ENCODE measurements at places on chromosomes 7 and 10.

DNA sequence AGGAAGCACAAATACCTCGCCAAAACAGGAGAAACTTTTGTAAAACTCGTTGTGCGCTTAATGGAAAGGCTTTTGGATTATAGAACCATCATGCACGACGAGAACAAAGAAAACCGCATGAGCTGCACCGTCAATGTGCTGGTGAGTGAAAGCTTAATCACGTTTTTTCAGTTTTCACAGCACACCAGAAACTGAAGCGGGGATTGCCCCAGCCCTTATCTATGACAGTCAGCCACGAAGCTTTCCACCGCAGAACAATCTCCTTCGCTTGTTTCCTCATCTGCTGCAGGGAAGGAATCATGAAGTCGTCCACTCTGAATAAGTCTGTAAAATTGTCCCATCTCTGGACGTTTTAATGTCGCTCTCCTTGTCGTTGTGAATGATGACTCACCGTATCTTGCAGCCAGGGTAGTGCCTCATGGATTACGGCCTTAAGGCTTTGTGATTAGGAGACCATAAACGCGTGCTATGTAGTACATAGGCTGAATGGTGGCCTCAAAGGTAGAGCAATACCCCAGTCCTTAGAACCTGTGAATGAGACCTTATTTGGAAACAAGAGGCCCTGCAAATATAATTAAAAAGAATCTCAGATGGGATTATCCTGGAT is 174.9 kb upstream of the NPS start:
- DNase-seq, result no peak

GRCh38 chr10:125698481-125698998 is 15.6 kb upstream of the TEX36 start:
- DNase-seq, result no peak

DNA sequence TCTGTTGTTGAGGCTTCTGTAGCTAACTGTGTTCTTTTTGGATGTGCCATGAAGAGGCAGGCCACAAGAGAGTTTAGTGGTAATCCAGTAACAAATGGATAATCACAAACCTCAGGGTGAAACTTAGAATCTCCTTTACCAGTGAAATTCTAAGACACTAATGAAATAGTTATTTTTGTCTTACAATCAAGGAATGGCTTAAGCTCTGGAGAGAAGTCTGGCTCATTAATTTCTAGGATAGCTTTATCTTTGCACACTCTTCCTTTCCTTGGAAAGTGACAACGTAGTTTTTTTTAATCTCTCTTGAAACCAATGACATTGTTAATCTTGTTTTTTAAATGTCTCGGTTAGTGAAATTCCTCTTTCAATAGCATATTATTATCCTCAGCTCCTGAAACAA is 93.7 kb upstream of the IFRD1 start:
- no peak for DNase-seq

DNA sequence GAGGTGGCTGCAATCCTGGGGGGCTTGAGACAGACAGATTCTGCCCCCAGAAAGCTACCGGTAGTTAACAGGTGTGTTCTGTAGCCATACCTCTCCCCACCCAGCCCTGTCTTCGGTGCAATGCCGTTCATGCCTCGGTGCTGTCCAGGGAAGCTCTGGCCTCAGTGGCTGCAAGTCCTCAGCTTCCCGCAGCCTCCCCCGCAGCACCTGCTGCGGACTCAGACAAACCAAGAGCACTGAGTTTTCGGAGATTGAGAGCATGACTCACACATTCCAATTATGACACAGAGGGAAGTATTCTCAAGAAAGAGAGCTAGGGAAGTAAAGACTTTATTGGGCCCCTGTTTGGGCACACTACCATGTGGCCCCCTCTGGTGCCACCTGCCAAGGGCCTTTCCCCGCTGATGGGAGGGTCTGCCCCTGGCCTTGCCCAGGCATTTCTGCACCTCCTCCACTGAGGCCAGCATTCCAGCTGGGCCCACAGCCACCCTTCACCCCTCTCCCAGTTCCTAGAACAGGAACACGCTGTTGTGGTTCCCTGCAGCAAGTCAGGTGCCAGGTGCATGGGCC is 30.2 kb upstream of the EZH2 start:
- DNase-seq, result no peak

- no peak for DNase-seq
These were observed 46.6 kb downstream of the C1GALT1 start for GRCh38 chr7:7228967-7229366.

- DNase-seq, result no peak
These were observed 129.6 kb upstream of the ANKRD1 start for GRCh38 chr10:91050371-91051034.

DNA sequence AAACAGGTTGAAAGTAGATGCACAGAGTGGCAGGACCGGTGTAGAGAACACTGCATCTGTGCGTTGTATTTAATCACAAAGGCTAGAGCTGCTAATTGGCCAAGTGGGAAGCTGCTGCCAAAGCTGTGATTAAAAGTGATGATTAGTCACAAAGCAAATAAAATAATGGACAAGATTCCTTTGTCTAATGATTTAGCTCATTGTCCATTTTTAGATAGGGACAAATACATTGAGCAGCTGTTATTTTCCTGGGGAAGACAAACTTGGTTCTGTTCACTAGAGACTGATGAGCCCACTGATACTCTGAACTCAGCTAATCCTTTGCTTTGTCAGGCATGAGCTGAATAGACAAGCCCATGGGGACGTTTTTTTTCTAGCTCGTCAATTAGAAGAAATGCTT is 19.7 kb downstream of the UBE3C start:
- no peak for DNase-seq

DNA sequence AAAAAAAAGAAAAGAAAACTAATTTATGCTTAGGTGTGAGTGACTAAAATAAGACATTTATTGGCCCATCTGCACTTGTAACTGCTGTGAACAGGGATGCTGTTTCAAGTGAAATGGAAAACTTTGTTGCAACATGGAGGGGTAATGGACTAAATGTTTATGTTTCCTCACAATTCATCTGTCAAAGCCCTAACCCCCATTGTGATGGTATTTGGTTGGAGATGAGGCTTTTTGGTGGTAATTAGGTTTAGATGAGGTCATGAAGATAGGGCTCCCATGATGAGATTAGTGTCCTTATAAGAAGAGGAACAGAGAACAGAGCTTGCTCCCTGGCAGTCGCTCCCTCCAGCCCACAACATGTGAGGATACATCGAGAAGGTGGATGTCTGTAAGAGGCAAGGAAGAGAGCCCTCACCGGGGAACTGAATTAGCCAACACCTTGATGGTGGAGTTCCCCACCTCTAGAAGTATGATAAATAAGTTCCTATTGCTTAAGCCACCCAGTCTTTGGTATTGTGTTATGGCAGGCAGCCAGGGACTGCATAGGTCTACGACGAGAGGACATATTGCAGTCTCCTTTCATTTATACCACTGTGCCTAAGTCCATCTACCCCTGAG is 28.6 kb upstream of the VCL start:
- no peak for DNase-seq

DNA sequence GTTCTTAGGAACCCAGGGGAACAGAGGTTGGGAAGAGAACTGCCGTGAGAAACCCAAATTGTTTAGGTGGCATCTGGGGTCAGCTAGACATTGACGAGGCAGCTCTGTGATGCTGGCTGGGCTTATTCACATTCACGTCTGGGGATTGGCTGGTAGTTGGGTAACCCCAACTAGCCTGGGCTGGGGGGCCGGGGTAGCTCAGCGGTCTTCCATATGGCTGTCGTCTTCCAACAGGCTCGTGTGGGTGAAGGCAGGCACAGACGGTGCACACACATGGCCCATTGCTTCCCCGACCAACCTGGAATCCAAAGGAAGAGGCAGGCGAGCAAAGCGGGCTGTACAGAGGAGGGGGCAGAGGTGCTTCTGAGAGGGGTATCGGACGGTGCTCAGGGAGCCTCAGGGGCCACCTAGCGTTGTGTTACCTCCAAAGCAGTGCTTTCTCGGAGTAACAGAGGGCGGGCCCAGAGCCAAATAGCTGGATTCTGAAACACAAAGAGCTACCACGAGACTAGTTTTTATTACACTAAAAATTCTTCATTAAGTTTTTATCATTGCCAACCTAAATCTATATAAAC is 34.5 kb downstream of the MKI67 start:
- DNase-seq, result no peak

DNA sequence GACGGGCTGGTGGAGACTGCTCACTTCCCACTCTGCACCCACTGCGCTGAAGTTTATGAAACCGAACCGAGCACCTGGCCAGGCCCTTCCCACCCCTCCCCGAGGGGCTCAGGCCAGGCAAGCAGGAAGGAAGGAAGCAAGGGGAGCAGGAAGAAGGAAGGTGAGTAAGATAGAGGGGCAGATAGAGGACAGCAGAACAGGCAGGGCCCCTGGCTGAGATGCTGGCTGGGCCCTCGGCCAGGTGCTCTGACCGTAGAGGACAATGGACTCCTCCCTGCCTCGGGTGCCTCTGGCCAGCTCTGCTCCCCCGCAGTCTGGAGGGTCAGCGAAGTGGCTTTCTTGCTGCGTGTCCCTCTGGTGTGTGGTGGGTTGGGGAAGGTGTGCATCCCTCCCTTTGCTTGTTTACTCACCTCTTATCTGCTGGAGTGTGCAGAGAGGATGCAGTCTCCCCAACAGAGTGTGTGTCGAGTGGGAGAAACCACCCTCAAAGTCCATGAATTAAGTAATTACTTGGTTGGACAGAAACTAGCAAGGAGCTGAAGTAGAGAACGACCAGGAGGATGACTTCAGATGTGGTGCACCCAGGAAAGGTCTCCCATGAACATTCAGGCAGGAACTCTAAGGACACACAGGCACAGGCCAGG is 82.8 kb upstream of the PPP2R2D start:
- DNase-seq, result no peak

DNA sequence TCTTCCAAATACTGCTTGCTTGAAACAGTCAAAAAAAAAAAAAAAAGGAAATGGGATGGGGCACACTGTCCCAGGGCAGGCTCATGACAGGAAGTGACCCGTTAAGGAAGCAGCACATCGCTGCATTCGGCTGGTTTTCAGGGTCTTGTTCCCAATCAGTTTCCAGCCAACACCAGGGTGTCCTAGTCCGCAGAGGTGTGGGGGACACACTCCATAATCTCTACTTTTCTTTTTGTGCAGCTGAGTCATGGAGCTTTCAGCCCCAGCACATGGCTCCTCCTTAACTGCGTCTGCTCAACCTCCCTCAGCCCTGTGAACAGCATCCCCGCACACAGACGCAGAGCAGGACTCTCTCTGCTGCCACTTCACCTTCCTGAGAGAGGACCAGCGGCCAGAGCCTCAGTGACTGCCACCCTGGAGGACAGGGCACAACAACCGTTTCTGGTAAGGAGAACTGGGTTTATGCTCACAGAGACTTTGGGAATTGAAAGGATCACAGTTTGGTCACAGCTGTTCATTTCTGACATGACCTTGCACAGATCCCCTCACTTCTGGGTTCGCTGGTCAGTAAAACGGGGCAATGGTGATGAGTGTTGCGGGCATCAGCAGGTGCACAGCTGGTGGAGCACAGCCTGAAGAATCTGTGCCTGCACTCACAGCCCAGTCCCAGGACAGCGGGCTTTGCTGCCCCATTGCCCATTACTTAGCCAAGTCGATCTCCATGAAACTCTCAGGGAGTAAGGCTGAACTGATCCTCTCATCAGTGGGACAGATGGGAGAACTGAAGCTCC is at the start of gene GIMAP5:
Gene GIMAP5, plus strand, starts transcription at position 154 of the 791 bp plus-strand sequence. CDS start 3,467 bp downstream, outside the sequence.
- DNase-seq, result no peak

DNA sequence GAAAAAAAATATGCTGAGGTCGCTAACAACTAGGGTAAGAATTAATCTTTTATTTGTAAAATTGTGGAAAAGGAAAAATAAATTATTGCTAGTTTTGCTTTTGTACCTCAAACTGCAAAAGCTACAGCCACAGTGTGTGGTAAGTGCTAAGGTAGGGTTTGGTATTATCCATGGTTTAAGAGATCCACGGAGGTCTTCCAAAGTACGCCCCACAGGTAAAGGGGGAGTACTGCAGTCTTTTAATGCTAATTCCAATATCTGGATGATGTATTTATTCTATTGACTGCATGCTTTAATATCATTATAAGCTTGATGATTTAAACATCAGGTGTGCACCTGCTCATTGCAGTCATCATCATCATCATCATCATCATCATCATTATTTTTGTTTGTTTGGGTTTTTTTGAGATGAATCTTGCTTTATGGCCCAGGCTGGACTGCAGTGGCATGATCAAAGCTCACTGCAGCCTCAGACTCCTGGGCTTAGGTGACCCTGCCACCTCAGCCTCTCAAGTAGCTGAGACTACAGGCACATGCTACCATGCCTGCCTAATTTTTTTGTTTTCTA is 38.4 kb upstream of the BMS1 start:
- no peak for DNase-seq

DNA sequence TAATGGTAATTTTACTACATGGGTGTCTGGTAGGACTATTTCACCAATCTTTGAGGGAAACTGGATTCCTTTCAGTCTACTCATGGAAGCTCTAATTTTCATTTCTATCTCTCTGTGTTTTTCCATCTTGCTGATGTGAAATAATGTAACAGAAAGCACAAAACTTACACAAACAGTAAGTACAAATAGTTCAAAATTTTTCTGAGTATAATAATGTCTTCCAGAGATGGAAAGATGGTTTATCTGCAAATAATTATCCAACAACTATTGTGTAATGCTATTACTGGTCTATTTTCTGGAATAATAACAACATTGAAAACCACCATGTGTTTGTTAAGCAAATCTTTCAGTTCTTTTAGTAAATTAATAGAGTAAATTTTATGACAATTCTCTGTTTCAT is 565.8 kb upstream of the MGMT start:
- DNase-seq, result no peak

GRCh38 chr7:3404501-3404900 is 103.4 kb downstream of the SDK1 start:
- DNase-seq, result no peak

DNA sequence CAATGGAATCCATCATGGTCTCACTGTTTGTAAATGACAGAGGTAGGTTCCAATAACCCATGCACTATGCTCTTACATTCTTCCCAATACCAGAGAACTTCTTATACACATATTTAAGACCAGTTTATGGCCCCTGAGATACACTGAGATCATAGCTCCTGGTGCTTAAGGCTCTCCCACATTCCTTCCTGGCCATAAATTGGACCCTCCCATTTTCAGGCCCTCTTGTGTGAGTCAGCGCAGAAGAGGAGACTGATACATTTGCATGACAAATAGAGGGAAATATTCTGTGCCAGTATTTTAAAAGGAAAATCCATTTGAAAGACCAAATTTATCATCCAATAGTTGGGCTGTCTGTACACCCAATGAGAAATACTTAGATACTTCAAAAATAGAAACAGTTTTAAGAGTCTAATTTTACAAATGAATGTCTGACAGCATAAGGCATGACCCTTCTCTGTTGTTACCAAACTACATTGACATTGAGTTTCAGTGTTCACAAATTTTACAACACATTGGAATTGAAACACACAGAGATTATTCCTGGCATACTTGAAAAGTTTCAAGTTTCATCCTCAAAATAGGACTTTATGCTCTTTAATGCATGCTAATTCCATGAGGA is 35.3 kb downstream of the SLC16A9 start:
- no peak for DNase-seq

Measured in stimulated activated CD8-positive, alpha-beta memory T cell treated with anti-CD3 and anti-CD28 coated beads, Interleukin-7, amount 100 ng/mL, for 24 hours (primary cell).